Cardiac muscle cell (in vitro differentiated cells and primary cell): ENCODE measurements at places on chromosomes 12 and 14.

DNA sequence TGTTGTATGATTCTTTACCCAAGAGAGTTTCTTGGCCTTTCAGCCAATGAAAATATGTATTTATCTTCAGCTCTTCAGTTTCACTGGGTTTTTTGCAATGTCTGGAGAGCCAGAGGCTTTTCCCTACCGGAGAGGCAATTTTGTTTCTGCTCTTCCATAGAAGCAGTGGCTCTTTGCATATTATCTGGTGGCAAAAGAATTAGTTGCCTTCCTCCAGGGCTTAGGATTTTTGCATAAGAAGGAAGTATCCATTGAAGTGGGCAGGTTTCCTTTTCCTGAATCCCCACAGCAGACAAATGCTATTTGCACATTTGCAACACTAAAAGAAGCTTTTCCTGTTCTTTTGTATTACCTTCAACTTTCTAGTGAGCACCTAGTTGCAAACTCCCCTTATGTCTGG is 75.2 kb downstream of the NTS start:
- DNase-seq, result no peak

- DNase-seq, result no peak
Observed at GRCh38 chr14:52706286-52706685, 714 bp upstream of the PSMC6 start.

GRCh38 chr14:84442521-84442920 is 1087.4 kb upstream of the FLRT2 start:
- peak; percentile 23 for DNase-seq

DNA sequence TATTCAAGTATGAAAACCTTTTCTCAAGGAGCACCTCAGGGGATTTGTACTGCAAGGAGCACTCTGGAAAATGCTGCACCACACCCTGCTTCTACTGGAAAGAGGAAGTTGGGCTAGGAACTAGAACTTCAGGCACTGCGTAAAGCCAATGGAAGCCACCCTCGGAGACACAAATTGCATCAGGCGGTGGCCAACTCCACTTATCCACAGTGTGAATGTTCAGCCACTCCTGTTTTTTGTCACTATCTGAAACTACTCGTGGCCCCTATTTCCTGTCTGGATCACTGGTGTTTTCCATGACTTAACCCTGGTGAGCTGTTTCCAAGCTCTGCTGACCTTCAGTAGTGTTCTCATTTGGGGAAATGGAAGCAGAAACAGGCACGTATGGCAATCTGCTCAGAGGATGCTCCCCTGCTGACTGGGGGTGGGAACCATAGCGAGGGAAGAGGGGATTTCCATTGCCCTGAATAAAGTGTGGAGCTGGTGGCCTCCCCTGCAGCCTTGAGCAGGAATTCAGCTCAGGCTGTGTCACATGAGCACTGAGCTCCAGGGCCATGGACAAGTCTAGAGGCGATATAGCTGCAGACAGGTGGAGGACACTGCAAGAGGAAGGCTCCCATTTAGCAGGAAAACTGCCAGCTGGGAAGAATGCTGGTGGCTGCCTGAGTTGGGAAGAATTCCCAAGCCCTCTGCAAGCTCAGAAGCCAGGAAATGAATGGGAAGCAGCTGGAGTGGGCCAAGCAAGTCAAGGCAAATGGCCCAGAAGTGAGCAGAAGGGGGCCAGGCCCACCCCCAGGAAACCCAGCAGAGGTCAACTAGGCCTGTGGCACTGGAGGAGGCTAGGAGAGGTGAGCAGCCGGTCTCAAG is 50.5 kb upstream of the RAP1B start:
- DNase-seq, result peak; percentile 25

- DNase-seq, result peak; percentile 59
Observed at GRCh38 chr14:33475623-33476022, 475.3 kb downstream of the EGLN3 start.

GRCh38 chr12:93668919-93669418 is 8.2 kb upstream of the CRADD start:
- no peak for DNase-seq
